ENCODE measurements at places on chromosomes 2 and 18.

DNA sequence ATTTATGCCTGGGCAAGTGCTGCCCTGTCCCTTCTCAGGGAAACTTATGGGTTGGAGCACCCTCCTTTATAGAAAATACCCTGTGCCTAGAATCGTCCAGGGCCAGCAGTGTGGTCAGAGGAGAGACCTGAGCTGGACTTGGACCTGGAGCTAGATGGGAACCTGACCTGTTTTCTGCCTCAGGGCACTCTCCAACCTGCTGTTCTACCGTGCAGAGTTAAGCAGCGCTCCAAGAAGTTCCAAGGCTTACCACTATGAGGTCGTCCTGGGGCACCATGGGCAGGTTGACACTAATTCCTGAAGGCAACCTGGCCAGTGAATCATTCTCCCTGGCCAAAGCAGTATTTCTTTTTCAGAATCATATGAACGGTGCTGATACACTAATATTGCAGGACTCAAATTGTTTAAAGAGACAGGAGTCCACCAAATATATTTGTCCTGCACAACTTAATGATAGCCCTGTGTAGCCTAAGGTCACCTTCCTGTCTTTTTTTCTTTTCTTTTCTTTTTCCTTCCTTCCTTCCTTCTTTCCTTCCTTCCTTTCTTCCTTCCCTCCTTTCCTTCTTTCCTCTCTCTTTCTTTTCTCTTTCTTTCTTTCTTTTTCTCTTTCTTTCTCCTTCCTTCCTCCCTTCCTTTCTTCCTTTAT, 455.4 kb upstream of the HNMT start:
- no peak for DNase-seq

- no peak for DNase-seq
Observed at GRCh38 chr18:37846996-37847395, 281.4 kb upstream of the CELF4 start.

- no peak for DNase-seq
Observed at GRCh38 chr2:15818318-15818753, 122.0 kb upstream of the MYCN start.

DNA sequence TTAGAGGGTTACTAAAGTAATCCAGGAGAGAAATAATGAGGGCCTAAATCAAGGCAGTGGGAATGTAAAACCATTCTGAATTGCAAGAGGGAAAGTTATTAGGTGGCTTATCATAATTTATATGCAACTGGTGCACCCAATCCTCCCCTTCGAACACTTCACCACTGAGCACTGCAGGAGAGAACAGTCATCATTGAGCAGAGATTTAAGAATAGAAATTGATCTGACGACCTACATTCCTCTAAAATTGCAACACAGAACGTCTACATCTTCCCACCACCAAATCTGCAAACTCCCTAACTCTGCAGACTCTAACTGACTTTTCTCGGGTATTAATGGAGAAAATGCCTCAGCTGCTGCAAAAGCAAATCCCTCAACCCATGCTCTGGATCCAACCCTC, 138.5 kb upstream of the CDH20 start:
- no peak for DNase-seq

GRCh38 chr2:200509235-200509611, 645 bp downstream of the KCTD18 start:
- peak; percentile 20 for DNase-seq

GRCh38 chr2:238370823-238371372, 50.6 kb downstream of the TRAF3IP1 start:
- DNase-seq = peak; percentile 67

- no peak for DNase-seq
Observed at GRCh38 chr2:42932271-42933151, 140.1 kb upstream of the HAAO start.

- no peak for DNase-seq
Observed at GRCh38 chr2:69191634-69192033, 178.7 kb downstream of the ANTXR1 start.

DNA sequence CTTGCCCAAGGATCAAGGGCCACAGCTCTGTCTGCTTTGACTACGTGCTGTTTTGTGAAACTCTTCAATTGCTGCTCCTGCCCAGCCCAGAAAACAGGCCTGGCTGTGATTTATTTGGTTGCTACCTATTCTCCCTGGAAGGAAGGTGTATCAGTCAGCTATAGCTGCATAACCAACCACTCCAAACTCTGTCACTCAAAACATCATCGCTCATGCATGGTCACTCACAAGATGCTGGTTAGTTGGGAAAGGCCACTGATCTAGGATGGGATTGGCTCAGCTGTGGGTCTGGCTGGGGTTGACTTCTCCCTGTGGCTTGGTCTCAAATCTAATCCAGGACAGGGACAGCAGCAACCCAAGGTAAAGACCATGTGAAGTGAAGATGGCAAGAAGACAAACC, 14.6 kb downstream of the TEX51 start:
- no peak for DNase-seq

GRCh38 chr2:124211461-124211860, 186.4 kb downstream of the CNTNAP5 start:
- no peak for DNase-seq

GRCh38 chr2:220365023-220365422, 737.6 kb downstream of the SLC4A3 start:
- DNase-seq = no peak

DNA sequence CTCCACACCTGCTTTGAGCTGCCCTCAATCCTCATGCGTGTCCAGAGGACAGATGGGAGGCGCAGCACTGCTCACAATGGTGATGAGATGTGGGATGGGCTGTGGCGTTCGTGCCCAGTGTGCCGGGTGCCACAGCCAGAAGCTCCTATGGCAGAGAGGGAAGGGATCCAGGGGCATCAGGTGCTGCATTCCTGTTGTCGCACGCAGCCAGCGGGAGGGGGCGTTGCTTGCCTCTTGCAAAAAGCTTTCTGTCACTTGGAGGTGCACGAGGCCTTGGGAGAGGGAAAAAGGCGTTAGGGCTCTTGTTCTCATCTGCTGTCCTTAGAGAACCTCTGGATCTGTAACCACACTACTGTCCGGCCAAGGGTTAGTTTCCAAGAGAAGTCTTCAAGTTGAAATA, 29.2 kb upstream of the ALLC start:
- DNase-seq = peak; percentile 20

DNA sequence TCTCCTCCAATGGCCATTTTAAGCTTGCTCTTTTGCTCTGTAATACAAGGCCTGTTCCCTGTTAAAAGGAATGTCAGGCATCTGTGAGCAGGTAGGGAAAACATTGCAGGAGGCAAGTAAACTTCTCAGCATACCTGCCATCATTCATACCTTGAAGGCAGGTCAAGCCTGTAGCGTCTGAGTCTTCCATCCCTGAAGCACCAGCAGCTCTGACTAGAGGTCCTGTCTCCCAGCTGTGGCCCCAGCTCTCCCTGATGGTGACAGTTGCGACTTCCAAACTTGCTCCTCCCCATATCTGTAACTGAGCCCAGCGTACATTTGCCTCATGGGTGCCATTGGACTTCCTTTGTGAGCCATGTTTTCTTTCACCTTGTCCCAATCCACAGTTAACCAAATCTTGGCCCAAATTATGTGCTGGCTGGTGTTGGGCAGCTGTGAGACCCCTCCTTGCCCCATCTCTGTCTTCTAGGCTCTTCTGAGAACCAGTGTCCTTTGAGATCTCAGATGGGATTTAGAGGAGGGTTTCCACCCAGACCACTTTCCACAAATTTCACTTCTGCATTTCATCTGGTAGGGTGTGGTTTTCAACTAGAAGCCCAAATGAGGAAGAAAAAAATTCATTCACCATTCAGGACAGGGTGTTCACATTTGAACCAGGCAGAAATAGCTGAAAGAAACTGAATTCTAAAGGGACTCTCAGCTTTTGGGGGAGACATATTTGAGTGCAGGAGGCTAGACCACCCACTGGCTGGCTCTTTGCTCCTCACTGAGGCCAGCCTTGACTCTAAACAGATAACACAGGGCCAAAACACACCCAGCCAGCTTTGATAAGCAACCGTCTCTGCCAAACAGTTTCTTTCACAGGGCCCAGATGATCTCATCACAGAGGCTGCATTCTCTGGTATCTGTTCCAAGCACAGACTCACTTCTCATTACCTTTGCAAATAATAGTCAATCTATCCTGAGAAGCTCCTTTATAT, 66.4 kb upstream of the MSH2 start:
- DNase-seq = no peak

DNA sequence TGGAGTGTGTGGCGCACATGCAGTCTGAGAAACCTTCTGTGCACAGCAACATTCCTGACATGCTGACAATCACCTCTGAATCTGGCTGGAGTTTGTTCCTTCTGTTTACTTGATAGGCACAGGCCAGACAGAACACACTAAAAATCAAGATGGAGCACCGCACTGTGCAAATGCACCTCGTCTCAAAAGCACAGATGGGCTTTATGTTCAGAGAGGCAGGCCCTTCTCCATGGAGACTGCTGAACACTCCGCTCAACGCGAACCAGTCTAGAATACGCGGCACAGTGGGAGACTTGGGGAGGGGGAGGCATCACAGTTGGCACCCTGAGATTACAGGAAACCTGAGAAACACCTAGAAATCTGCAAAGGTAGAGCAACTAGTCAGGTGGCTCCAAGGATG, 58.4 kb upstream of the DNMT3A start:
- DNase-seq = no peak

DNA sequence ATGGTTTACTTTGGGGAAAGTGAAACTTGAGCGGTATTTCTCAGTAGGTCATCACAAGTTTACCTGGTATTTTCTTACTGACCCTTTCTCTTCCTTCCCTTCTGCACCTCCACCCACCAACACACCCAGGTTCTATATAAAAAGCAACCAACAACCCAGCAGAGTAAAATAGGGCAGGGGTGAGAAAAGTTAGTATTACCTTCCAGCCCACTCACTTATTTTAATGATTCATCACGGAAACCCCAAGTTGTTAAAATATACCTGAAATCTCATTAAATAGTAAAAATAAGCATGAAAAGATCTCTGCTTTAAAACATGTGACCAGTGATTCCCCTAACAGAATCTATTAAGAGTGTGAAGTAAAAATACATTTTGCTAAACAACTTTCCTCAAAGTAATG, 306.1 kb downstream of the ZEB2 start:
- DNase-seq = no peak

GRCh38 chr2:172993931-172994717, 81.5 kb upstream of the MAP3K20 start:
- DNase-seq = no peak

- DNase-seq = no peak
Observed at GRCh38 chr18:55101458-55101824, 142.2 kb upstream of the CCDC68 start.

DNA sequence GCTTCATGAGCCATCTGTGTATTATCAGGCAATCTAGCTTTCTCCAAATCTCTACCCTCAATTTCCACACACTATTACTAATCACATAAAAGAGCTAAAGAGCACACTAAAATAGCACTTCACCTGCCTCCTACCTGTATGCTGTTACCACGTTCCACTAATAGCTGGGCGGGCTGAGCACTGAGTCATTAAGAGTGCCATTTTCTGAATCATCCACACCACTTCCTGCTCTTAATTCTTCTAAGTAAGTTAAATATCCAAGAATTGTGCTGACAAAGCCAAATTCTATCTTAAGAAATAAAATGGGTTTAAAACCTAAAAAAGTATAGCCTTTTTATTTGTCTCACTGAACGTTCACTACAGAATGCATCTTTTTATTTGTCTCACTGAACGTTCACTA, 35.7 kb downstream of the NOL10 start:
- peak; percentile 85 for DNase-seq

DNA sequence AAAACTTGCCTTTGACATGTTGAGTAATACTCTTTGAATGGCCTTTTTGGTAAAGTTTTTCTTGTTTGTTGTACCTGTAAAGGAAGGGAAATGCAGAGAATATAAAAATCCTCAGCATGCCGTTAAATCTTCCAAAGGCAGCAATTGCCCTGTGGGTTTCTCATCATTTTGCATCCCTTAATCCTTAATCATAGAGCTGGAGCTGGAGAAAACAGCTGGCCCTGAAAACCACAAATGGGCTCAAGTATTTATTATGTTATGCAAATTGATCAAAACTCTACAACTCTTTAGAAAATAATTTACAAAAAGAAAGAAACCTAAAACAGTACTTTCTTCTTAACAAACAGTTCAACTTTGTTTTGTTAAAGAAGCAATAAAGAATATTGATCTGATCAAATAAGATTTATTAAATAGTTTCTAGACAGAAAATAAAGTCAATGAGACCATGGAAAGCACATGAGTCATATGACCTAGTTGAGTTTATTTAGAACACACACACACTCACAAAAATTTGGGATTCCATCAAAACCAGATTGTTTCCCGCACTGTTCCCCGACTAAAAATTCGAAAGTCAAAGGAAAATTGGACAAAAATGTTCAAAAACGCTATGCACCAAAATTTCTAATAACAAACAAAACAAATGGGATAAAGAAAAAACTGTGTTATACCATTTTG, 309.0 kb downstream of the GULP1 start:
- no peak for DNase-seq

GRCh38 chr2:162888652-162889051, 50.1 kb upstream of the KCNH7 start:
- DNase-seq = no peak

- DNase-seq = no peak
Observed at GRCh38 chr2:19235308-19235707, 123.1 kb downstream of the OSR1 start.

DNA sequence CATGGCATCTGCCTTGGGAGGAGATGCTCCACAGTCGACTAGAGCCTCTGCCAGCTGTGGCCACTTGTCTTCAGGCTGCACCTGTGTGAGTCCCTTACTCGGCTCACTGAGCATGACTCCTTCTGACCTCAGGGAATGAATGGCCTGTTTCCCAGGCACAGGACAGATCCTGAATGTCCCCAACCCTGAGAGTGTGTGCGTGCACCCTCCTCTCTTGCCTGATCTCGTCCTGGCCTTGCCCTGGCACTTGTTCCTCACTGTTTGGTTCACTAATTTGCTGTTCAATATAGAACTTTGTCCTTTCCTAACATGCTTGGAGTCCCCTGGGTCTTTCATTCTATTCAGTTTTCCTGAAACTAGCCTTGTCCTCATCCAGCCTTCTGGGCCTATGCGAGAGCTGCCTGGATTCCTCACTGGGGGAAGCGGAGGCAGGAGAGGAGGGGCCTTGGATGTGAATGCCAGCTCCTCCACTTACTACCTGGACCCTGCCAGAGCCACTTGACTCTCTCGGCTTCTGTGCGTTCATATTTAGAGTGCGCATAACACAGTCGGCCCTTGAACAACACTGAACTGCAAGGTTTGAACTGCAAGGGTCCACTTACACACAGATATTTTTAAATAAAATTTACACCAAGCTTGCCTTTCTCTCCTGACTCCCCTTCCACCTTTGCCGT, 184.8 kb downstream of the ACKR3 start:
- DNase-seq = no peak

DNA sequence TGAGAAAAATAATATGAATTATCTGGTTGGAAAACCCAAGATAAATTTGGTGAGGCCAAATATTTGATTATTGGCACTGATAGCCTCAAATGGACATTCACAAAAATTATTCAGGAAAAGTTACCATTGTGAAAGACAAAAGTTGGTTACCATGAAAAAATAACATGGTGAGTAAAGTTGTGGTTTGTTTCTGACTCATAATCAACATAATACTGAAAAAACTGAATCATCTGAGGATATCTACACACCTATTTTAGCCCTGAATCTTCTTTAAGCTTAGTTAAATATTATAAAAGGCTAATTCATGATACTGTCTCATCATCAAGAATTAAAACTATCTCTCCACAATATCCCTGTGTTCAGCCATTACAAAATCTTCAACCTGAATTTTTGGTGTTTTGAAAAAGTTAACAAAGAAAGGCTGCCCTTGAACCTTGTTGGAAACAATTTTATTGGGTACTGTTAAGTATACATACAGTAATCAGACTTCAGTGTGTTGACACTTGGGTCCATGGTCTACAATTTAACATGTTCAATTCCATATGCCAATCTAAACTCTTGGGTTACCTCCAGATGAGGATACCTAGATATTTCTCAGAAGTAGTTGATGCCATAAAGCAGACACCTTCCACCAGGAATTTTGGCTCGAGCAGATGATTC, 607.5 kb upstream of the SLC39A10 start:
- no peak for DNase-seq
